Aorta (tissue), 5 donors: ENCODE measurements at places on chromosomes 1 and 21. TPM values are rescaled to one million over a fixed set of nuclear protein-coding genes. Genes with fewer than 3 reads are reported as not detected.

- no peak overlapping the region for H3K4me3 ChIP-seq
- H3K27ac ChIP-seq, result no peak overlapping the region
- H3K36me3 ChIP-seq, result no peaks in the 10 kb centered on the region
- no peaks in the 10 kb centered on the region for H3K27me3 ChIP-seq
These were observed 100.1 kb upstream of the C1orf174 start for GRCh38 chr1:3999941-4000735.

- no peaks in the 10 kb centered on the region for H3K27me3 ChIP-seq
- no peak overlapping the region for H3K27ac ChIP-seq
- DNase-seq, result no peak
- H3K36me3 ChIP-seq, result no peaks in the 10 kb centered on the region
- H3K4me3 ChIP-seq, result no peak overlapping the region
- no peaks in the 10 kb centered on the region for H3K4me1 ChIP-seq
These were observed 28.8 kb upstream of the SLC19A1 start for GRCh38 chr21:45570826-45571601.

GRCh38 chr1:13769212-13769611, 69.2 kb downstream of the PRDM2 start:
- no peak overlapping the region for H3K4me3 ChIP-seq
- peaks cover 8% of the 10 kb centered on the region for H3K4me1 ChIP-seq
- H3K27ac ChIP-seq, result no peak overlapping the region
- no peaks in the 10 kb centered on the region for H3K27me3 ChIP-seq
- H3K36me3 ChIP-seq, result no peaks in the 10 kb centered on the region

DNA sequence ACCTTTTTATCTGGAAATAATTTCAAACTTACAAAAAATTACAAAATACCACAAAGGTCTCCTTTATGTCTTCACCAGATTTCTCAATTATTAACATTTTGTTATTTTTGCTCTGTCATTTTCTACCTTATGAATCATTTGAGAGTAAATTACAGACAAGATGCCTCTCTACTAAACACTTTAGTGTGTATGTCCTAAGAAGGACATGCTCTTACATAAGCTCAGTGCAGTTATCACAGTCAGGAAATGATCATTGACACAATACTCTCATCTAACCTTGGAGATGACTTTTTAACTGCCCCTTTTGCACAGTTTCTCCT, 378.9 kb upstream of the RUNX1 start:
- no peak for DNase-seq
- no peaks in the 10 kb centered on the region for H3K4me1 ChIP-seq
- peaks cover 4% of the 10 kb centered on the region for H3K27me3 ChIP-seq

DNA sequence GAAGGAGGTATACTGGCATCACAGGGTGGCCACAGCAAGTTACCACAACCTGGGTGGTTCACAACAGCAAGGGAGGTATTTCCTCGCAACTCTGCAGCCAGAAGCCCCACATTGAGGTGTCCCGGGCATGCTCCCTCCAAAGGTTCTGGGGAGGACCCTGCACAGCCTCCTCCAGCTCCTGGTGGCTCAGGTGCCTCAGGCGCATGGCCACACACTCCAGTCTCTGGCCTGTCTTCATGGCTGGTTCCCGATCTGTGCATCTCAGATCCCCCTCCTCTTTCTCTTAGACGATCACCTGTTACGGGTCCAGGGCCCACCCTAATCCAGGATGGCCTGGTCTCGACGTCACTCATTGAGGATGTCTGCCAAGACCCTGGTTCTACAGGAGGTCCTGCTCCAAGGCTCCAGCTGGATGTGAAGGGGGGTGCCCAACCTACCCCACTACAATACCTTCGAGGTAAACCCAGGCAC, 6.7 kb upstream of the ARF1 start:
- H3K27ac ChIP-seq, result no peak overlapping the region
- peak; percentile 32 for DNase-seq
- H3K27me3 ChIP-seq, result no peaks in the 10 kb centered on the region
- H3K4me1 ChIP-seq, result no peaks in the 10 kb centered on the region
- H3K36me3 ChIP-seq, result no peaks in the 10 kb centered on the region
- H3K4me3 ChIP-seq, result no peak overlapping the region

DNA sequence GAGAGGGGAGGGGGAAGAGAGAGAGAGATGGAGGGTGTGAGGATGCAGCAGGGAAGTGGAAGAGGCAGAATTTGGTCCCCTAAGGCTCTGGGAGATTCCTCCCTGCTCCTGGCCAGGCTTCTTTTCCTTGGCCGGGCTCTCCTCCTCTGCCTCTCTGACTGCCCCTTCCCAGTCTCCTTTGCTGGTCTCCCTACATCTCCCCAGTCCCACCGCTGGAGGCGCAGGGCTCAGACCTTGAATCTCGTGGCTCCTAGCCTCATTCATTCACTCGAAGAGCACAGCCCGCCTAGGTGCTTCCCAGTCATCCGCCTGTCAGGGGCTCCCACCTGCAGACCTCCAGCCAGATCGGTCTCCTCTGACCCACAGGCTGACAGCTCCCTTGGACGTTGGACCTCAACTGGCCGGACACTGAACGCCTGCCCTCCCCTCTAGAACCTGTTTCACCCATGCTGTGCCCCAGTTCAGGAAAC, 76.5 kb downstream of the VWA5B1 start:
- H3K27me3 ChIP-seq, result no peaks in the 10 kb centered on the region
- H3K27ac ChIP-seq, result no peak overlapping the region
- DNase-seq, result no peak
- H3K4me1 ChIP-seq, result no peaks in the 10 kb centered on the region
- H3K36me3 ChIP-seq, result no peaks in the 10 kb centered on the region

GRCh38 chr1:66282343-66282852, 251.6 kb upstream of the SGIP1 start:
- no peaks in the 10 kb centered on the region for H3K36me3 ChIP-seq
- DNase-seq, result peak; percentile 54
- H3K4me1 ChIP-seq, result peaks cover 1% of the 10 kb centered on the region
- H3K27ac ChIP-seq, result no peak overlapping the region
- no peaks in the 10 kb centered on the region for H3K27me3 ChIP-seq

DNA sequence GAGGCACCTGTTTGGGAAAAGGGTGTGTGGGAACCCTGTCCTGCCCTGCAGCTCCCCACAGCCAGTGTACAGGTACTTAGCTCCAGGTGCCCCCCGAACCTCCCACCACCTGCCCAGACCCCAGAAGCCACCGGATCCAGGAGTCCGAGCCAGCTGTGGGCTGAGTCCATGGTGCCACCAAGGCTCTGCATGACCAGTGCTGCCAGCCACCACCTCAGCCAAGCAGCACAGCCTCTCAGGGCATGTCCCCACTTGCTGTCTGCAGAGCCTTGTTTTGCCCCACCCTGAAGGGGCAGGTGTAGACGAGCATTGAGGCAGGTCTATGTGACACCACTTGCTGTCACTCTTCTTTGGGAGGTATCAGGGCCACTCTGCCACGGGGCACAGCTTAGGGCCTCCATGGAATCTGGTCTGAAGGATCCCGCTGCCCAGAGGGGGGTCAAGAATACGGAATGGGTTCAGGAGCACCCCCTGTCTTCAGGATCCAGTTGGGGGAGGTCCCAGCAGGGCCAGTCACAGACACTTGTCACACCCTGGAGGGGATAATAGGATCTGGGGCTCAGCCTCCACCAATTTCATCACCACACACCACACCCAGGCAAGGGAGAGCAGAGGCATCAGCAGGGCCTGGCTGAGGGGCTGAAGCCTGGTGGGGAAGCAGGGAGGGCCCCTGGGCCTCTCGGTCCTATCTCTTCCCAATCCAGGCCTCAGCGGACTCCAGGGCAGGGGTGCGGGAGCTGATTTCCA, 27.7 kb downstream of the ARHGEF19 start:
- H3K27me3 ChIP-seq, result no peaks in the 10 kb centered on the region
- peak; percentile 74 for DNase-seq
- no peak overlapping the region for H3K27ac ChIP-seq
- H3K4me1 ChIP-seq, result peaks cover 3% of the 10 kb centered on the region

- no peak overlapping the region for H3K27ac ChIP-seq
- DNase-seq, result no peak
- H3K4me3 ChIP-seq, result no peak overlapping the region
- no peaks in the 10 kb centered on the region for H3K4me1 ChIP-seq
These were observed 45.0 kb downstream of the EVI5 start for GRCh38 chr1:92739669-92740524.

DNA sequence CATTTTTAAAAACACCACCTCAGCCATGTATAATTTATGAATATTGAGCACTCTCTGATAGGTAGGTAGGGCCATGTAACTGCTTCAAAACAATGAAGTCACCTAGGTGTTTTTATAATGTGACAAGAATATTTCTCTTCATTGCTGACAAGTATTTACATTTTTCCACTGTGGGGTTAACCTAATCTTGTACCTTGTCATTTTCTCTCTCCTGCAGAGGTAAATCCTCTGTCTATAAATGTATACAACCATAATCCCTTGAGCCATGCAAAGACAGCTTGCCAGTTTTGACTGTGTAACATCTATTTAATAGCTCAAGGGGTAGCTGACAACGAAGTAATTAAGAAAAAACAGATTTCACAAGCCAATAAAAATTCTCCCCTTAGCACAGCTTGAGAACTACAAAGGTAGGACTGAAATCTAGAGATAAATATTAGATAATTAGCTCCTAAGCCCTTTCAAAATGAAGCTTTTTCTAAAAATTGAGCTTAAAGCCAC, 137.6 kb upstream of the POGK start:
- no peak for DNase-seq
- H3K36me3 ChIP-seq, result no peaks in the 10 kb centered on the region
- H3K27ac ChIP-seq, result no peak overlapping the region
- H3K4me1 ChIP-seq, result no peaks in the 10 kb centered on the region
- H3K27me3 ChIP-seq, result no peaks in the 10 kb centered on the region

DNA sequence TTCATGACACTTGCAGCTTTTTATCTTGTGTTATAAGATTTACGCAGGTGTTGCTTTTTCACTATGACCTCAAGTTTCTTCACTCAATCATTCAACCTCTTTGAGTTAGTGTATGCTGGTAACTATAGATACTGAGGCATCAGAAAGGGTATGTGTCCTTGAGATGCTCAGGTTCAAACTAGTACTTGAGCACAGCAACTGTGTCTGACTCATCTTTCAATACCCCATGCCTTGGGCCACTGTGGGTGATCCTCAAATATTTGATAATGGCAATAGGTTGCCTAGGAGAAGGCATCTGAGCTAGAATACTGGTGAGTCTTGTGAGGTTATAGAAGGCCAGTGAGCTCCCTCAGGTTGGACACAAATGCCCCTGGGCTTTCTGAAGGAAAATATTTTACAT, 88.1 kb upstream of the SPATA6 start:
- no peaks in the 10 kb centered on the region for H3K36me3 ChIP-seq
- H3K27me3 ChIP-seq, result no peaks in the 10 kb centered on the region
- H3K4me3 ChIP-seq, result no peak overlapping the region
- DNase-seq, result no peak

DNA sequence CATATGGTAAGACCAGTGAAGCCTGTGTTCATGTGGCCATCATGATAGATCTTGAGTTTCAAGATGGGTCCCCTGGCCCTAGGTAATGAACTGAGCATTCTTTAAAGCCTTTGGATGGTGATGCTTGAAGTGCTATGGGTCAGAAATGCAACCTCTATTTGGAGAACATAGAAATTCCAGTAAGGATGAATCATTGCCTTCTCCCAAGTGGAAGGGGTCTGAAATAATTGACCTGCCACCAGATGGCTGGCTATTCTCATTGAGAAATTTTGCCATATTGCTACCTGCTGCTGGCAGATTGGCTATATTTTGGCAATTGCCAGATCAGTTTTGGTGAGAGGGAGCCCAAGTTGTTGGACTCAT, 739 bp upstream of the IFI6 start:
- H3K4me1 ChIP-seq, result no peaks in the 10 kb centered on the region
- no peaks in the 10 kb centered on the region for H3K27me3 ChIP-seq
- no peak overlapping the region for H3K4me3 ChIP-seq
- no peaks in the 10 kb centered on the region for H3K36me3 ChIP-seq

DNA sequence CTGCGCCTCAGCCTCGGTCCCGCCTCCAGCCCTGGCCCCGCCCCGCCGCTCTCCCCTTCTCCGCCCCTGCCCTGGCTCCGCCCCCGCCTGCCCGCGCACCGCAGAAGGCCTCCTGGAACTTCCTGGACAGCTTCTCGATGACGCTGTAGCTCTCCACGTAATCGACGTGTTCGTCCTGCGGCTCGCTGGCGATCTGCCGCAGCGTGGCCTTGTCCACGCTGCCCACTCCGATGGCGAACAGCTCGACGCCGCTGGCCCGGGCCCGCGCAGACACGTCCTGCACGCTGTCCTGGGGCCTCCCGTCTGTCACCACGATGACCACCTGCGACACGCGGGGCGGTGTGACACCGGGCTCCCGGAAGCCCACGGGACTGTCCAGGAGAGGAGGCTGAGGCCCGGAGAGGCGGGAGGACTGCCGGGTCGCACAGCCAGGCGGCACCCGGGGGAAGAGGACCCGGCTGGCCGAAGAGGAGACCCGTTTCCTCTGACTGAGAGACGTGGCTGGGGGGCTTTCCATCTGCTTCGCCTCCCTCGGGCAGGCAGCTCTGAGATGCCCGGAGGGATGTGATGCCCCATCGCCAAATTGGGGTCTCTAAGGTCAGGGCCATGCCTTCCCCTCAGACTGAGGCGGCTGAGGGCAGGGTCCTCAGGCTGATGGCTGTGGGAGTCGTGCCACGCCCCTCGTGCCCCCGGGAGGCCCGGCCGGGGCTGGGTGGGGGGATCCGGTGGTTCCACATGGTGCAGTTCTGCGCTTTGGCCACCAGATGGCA, 4.6 kb downstream of the MATN1 start:
- H3K27ac ChIP-seq, result peak overlapping the region; percentile 62
- no peaks in the 10 kb centered on the region for H3K4me1 ChIP-seq
- no peaks in the 10 kb centered on the region for H3K36me3 ChIP-seq
- DNase-seq, result peak; percentile 95

- DNase-seq, result no peak
- peaks cover under 1% of the 10 kb centered on the region for H3K27me3 ChIP-seq
- no peak overlapping the region for H3K27ac ChIP-seq
- H3K4me3 ChIP-seq, result no peak overlapping the region
- H3K4me1 ChIP-seq, result no peaks in the 10 kb centered on the region
These were observed 7.9 kb upstream of the GUCA2B start for GRCh38 chr1:42145389-42145716.

DNA sequence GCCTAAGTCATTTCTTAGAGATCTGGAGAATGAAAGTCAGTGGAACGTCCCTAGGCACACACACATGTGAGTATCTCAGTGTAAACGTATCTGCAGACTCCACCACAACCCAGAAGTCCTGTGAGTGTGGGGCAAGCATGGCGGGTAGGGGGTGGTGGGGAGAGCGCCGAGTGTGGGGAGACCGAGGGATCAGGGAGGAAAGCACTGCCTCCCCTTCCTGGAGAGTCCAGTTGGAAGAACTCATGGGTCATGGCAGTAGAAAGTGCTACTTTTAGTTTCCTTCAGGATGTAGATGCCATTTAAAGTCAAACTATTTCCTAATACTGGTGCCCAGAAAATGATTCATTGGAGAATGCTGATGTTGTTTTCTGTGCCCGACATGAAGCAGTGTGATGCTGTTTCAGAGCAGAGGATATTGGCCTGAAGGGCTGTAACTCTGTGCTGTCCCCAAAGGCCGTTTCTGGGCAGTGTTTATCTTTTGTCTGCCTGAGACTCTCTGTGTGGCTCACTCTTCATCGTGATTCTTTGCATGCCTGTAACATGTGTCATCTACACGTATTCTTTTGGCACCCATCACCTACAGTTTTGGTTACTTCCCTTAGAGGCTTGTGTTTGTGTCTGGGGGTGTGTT, 45.7 kb upstream of the TSPAN2 start:
- DNase-seq, result peak; percentile 68
- peak overlapping the region; percentile 100 for H3K27ac ChIP-seq
- H3K4me3 ChIP-seq, result no peak overlapping the region
- no peaks in the 10 kb centered on the region for H3K36me3 ChIP-seq
- no peaks in the 10 kb centered on the region for H3K27me3 ChIP-seq

DMRTA2 gene
- not detected for total RNA-seq

EXO1 gene
- 1.5 TPM for total RNA-seq

S100A2 gene
- total RNA-seq, result 1.8 TPM

FMO1 gene
- total RNA-seq, result 7.3 TPM

RGS1 gene
- 43.4 TPM for total RNA-seq

KLHDC8A gene
- not detected for total RNA-seq

CNR2 gene
- 0.15 TPM for total RNA-seq
